ENCODE measurements at places on chromosomes 6 and 20.

- no peak for DNase-seq
Measured at GRCh38 chr6:4323322-4323721, 187.9 kb upstream of the ECI2 start.

DNA sequence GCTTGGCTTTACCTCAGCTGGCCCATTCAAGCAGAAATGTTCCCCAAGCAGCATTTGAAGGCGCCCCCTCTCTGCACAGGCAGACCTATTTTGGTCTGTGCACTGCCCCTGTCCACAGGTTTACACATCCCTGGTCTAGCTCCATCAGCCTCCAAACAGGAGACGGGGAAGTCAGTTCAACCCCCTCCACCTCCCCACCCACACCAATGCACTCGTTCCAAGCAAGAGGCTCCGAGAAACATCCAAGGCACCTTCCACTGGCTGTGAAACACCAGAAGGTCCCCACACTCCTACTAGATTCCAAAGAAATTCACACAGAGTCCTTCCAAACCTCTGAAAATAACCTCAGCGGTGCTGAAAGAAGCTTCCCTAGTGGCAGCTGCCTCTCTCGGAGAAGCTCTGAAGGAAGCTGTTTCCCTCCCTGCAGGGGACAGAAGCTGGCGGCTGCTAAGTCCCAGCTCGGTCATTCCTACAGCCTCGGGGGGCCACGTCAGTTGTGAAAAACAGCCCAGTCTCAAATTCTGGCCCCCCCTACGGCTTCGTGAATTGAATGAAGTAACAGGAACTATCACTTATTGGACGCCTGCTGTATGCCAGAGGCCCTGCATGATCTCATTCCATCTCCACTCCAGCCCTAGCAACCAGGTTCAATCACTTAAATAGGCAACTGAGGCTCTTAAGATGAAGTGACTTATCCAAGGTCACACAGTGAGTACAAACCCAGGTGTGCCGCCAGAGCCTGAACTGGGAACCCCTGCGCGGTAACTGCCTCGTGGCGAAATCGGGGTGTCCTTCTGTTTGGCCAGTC, 815 bp downstream of the SPATA2 start:
- DNase-seq: no peak

DNA sequence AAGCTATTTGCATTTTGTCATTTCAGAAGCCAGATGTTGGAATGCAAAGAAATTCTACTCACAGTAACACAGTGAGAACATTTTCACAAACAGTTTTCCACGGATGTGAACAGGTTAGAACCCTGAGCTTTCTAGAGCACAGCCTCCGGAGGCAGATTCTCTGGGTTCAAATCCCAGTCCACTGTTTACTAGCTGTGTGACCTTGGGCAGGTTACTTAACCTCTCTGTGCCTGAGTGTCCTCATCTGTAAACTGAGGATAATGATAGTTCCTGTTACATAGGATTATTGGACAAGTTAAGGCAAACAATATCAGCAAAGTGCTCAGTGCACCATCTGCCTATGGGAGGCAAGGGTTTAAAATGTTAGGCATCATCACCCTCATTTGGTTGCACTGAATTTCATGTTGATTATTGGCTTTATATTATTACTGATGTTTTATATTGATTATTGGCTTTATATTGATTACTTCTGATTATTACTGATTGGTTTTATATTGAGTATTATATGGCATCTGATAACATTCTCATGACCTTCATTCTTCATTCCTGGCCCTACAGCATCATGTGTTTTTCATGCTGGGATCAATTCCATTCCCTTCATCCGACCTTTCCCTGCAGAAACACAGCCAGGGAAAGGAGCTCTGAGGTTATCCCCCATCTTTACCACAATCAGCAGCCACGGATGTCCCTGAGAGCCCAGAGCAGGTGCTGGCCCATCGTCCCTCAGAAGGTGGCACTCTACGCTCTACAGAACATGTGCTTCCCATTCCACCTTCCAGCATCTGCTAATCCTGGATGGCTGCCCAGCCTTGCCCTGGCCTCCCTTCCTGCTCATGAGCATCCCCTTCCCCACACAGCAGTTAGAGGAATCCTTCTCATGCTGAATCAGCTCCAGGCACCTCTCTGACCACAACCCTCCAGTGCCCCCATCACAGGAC, 283.1 kb downstream of the PREX1 start:
- no peak for DNase-seq

- no peak for DNase-seq
Measured at GRCh38 chr6:8879334-8879733, 444.0 kb upstream of the SLC35B3 start.

- DNase-seq: no peak
Measured at GRCh38 chr6:52662031-52662430, 8.9 kb upstream of the TMEM14A start.

- no peak for DNase-seq
Measured at GRCh38 chr6:10384610-10385523, 30.0 kb downstream of the TFAP2A start.

- no peak for DNase-seq
Measured at GRCh38 chr20:63103402-63104311, 96.9 kb upstream of the BHLHE23 start.

GRCh38 chr6:1552296-1552761, 57.4 kb upstream of the FOXC1 start:
- DNase-seq: no peak

Data from activated CD4-positive, alpha-beta T cell treated with anti-CD3 and anti-CD28 coated beads, Interleukin-2, amount 50 U/mL, for 1 hour (primary cell).